ENCODE measurements at places on chromosomes 2 and 18.

GRCh38 chr2:17580319-17580715 lies 39.8 kb downstream of the VSNL1 start:
- no peak for DNase-seq

DNA sequence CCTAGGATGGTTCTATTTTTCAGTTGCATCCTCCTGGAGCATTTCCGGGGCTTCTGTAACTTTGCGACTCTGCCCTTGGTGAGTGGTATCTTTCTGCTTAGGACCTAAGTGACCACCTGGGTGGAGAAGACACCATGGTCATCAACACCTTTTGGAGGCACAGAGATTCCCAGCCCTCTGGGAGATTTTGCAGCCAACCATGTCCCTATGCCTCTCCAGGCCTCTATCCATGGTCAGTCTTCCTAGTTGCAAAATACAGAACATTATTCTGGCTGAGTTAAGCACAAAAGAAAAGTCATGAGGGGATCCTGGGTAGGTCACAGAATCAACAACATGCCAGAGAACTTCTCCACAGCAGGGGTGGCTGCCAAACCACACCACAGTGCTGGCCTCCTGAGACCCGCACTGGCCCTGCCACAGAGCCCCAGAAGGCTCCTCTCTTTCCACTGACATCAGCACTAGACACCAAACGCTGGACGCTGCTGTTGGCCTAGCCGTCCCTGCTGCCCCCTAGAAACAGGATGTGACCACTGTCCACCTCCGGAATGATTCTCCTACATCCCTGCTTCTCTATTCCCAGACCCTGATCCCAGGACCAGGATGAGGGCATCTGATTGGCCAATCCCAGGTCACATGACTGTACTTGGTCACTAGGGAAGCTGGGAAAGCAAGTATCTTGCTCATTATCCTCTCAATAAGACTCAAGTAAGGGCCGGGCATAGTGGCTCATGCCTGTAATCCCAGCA lies 47.7 kb downstream of the SMAD7 start:
- DNase-seq: no peak

GRCh38 chr2:1907291-1907690 lies 163.0 kb upstream of the PXDN start:
- DNase-seq: no peak

- DNase-seq: no peak
Measured at GRCh38 chr2:174764280-174765255, at the start of gene CHRNA1. CHRNA1 (minus strand) TSS chr2:174764472; CDS start chr2:174764394, 78 bp downstream.

DNA sequence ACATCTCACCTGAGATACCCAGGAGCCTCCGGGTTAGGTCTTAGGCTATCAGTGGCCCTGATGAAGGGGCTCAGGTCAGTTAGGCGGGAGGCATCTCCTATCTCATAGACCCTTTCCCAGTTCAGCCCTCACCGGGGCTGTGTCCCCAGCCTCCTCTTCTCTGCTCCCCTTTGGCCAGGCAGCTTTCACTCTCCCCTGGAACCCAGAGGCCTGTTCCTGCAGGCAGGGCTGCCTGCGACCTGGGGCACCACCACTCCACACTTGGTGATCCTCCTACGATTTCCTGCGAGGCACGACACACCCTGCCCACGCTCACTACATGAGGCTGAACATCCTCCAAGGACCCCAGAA lies 51.2 kb downstream of the SFXN5 start:
- no peak for DNase-seq

GRCh38 chr2:99881901-99882591 lies 260.3 kb downstream of the AFF3 start:
- DNase-seq: no peak

All from effector memory CD4-positive, alpha-beta T cell (primary cell).